ENCODE measurements at places on chromosomes 6 and 20.

GRCh38 chr6:98831057-98831958 lies 3.1 kb upstream of the POU3F2 start:
- DNase-seq: no peak

DNA sequence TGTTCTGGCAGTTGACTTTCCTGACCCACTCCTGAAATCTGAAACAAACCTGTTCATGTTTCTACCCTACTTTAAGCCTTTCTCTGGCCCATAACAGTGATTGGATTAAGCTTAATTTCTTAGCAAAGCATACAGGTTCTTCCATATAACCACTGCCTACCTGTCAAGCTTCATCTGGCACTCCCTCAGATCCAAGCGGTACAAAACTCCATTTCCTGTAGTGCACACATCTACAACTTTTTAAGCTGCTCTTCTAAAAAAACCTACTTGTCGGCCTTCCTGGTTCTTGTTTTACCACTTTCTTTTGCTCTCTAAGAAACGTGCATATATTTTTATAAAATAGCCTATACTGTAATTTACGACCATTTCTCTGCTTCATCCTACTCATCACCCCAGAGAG lies 916 bp upstream of the PPP1R11 start:
- no peak for DNase-seq

GRCh38 chr6:116307001-116307400 lies 27.3 kb upstream of the TSPYL1 start:
- DNase-seq: no peak

GRCh38 chr20:57464642-57465211 lies 60.2 kb downstream of the CTCFL start:
- no peak for DNase-seq

DNA sequence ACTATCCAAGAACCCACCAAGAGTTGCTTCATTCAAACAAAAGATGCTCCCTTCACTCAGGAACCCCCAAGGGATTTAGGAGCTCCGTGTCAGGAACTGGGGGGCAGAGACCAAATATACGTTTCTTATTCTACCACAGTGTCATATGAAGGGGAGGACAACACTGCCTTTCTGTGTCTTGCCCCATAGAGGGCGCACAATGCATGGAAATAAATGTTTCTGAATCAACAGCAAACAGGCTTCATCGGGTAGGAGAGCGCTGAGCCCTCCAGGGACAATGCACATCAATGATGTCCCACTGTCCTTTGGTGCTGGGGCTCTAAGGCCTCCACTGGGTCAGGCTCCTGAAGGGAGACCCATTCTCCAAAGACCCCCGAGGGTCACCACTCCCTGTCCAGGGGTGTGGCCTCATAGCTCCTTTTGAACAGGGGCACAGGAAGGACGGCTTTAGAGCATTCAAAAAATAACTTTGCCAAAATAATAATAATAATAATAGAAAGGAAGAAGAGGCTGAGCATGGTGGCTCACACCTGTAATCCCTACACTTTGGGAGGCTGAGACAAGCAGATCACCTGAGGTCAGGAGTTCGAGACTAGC lies 31.1 kb downstream of the PLG start:
- peak; percentile 32 for DNase-seq

- no peak for DNase-seq
These were observed 3.9 kb upstream of the SULF2 start for GRCh38 chr20:47789081-47789763.

- DNase-seq: no peak
These were observed 63.3 kb downstream of the CAP2 start for GRCh38 chr6:17456711-17457110.

- no peak for DNase-seq
These were observed 77.0 kb downstream of the MRPL14 start for GRCh38 chr6:44049989-44050871.

DNA sequence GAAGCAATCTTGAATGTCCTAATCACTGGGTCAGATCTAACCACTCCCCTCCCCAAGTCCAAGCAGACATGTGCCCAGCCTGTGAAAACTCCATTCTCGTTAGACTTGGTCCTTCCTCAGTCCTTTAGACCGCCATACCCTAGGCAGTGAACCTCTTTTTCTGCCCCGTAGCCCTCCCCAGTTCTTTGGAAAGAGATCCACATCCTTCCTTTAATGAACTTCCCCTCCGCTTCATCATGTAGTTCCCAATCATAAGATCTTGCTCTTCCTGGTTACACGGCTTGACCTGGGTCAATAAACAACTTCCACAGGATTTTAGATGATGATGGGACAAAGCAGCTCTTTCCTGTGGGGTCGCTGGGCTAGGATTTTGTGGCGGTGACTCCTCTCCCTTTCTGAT lies 9.6 kb downstream of the AHCY start:
- DNase-seq: no peak

GRCh38 chr6:1576166-1576565 lies 33.5 kb upstream of the FOXC1 start:
- no peak for DNase-seq

GRCh38 chr20:34072076-34072475 lies 40.0 kb downstream of the EIF2S2 start:
- DNase-seq: no peak

DNA sequence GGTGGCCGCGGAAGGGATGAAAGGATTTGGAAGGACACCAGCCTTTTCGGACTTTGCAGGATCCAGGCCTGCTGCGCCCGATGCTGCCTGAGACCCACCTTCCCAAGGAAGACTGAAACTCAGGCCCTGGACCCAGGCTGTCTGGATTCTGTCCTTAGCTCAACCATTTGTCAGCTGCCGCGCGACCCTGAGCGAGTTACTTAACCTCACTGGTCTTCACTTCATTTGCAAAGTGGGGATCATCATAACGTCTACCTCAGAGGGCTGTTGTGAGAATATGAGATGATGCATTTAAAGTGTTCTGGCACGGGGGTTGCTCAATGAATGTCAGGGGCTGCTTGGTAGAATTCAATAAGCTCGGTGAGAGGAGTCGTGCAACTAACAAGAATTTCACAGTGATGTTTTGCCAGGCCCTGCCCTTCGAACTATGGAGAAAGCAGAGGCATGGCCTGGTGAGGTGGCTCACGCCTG lies 104.2 kb upstream of the PRDM1 start:
- no peak for DNase-seq

- DNase-seq: no peak
These were observed 8.4 kb downstream of the CYP21A2 start for GRCh38 chr6:32046450-32047083.

- DNase-seq: no peak
These were observed 35.8 kb downstream of the RREB1 start for GRCh38 chr6:7143476-7143974.

DNA sequence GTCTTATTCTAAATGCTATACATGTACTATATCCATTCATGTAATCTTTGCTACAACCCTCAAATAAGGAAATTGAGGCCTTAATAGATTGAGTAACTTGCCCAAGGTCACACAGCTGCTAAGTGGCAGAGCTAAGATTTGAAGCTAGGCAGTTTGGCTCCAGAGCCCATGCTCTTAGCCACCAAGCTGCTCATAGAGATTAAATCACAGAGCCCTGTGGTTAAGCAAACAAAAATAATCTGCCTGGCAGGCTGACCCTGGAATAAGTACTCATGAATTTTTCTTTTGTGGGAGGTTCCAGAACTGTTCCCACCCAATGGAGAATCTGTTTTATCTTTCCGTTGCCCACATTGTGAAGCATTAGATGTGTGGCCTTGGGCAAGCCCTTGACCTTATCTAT lies 7.4 kb downstream of the AAR2 start:
- DNase-seq: no peak

- DNase-seq: no peak
These were observed 21.5 kb downstream of the COL9A3 start for GRCh38 chr20:62838128-62838891.

GRCh38 chr6:100979267-100979666 lies 98.1 kb upstream of the ASCC3 start:
- no peak for DNase-seq

- DNase-seq: no peak
These were observed 16.4 kb upstream of the ENPP4 start for GRCh38 chr6:46113370-46113769.

DNA sequence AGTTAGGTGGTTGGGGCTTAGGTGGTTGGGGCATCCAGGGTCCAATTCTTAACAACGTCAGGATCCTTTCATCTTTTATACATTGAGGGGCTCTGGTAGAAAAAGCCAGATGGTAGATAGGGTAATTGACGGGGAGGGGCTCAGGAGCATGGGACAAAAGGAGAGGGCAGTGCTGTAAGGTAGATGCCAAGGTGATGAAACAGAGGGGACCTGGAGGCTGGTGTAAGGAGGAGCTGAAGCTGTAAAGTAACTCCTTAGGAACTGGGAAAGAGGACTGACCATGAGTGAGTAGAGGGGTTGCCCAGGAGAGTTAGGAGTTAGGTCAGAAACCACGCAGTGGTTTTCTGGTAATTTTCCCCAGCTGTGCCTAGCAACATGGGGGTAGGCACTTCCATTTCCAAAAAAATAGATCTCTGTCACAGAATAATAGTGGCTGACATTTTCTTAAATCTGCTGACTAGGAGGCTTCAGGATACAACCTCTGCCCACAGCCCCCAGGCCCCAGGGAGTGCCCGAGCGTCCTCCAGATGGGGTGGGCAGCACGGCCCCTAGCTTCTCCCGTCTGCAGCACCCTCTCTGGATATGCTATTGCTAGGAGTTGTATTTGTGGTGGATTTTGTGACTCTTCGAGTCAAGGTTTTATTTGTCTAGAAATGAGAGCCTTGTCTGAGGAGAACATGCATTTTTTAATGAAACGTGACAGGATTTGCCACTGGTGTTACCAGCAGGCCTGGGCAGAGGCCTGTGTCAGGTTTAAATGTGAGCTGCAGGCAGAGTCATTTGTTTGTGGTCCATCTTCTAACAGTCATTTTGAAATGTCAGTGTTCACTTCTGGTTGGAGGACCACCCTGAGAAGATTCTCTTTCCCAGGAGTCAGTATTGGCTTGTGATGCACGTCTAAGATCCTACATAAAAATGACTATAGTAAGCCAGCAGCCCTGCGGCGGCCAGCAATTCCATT lies 44.6 kb downstream of the TULP4 start:
- no peak for DNase-seq

DNA sequence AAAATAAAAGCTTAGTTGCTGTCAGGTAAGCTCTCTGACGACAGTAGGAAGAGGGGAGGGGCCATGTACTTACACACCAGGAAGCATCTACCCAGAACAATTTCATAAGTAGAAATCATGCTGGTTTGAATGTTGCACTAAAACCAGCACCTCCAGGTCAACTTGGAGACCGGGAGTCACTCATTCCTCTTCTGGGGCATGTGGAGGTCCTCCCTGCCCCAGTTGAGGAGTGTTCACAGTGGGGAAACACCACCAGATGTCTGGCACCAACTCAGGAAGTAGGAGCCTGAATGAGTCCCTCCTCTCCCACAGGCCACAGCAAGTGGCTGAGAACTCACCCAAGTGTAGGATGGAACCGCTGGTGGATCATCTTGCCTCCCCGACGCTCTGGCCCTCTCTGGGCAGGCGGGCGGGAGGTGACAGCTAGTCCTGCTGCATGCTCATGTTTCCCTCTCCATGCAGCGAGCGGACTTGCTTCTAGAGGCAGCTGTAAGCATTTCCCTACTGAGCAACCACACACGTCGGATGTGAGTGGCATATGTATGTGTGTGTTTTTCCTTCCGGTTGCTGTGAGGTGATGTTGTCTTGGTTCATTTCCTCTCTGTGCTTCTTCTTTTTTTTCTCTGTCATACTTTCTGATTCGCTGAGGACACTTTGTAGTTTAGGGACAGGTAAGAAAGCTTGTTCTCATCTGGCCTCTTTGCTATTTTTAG lies 149.5 kb upstream of the NEDD9 start:
- no peak for DNase-seq

GRCh38 chr20:34689486-34689885 lies 12.6 kb upstream of the PIGU start:
- no peak for DNase-seq

GRCh38 chr6:52544602-52545405 lies 32.1 kb downstream of the TRAM2 start:
- DNase-seq: no peak

GRCh38 chr6:47787620-47788497 lies 6.0 kb downstream of the OPN5 start:
- peak; percentile 23 for DNase-seq

DNA sequence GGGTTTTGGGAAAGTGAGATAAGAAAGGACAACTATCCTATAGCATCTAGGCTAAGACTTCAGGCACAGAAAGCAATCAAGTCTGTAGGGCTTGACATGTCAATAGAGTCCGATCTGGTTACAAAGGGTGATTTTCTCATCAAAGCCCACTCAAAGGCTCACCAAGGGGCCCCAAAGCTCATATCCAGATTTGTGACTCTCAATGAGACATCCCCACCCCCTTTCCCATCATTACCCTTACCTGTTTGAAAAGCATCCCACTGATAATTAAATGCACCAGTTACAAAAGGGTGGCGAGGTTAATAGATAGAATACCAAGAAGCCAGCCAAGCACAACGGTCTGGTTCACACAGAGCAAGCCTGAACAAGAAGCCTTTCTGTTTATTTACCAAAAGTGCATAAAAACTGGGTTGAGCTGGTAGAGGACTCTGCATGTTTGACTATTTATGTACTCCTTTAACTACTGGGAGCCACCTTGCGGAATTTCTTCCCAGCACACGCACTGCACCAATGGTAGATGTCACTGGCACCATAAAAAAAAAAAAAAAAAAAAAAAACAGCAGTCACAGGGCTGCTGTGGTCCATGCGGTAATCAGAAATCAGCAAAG lies 6.1 kb downstream of the JAG1 start:
- no peak for DNase-seq

- DNase-seq: peak; percentile 13
These were observed at the start of gene IL20RA for GRCh38 chr6:137044366-137045221. TSS of gene IL20RA (minus strand) at chr6:137044965. CDS start at chr6:137044728, 237 bp downstream.

- no peak for DNase-seq
These were observed 53.0 kb upstream of the FUCA2 start for GRCh38 chr6:143564484-143565017.

- no peak for DNase-seq
These were observed 48.2 kb upstream of the RPL7L1 start for GRCh38 chr6:42831237-42831636.

GRCh38 chr20:21396599-21397340 lies 556 bp downstream of the NKX2-4 start:
- no peak for DNase-seq

GRCh38 chr6:4322846-4323309 lies 187.5 kb upstream of the ECI2 start:
- no peak for DNase-seq

GRCh38 chr6:34610819-34611477 lies 54.8 kb upstream of the SPDEF start:
- DNase-seq: no peak

- DNase-seq: no peak
These were observed 2.7 kb upstream of the PLCB1 start for GRCh38 chr20:8129211-8129976.

- no peak for DNase-seq
These were observed 500.0 kb downstream of the TFAP2B start for GRCh38 chr6:51318674-51319073.

GRCh38 chr6:99434702-99435530 lies 9.8 kb upstream of the PNISR start:
- DNase-seq: no peak

DNA sequence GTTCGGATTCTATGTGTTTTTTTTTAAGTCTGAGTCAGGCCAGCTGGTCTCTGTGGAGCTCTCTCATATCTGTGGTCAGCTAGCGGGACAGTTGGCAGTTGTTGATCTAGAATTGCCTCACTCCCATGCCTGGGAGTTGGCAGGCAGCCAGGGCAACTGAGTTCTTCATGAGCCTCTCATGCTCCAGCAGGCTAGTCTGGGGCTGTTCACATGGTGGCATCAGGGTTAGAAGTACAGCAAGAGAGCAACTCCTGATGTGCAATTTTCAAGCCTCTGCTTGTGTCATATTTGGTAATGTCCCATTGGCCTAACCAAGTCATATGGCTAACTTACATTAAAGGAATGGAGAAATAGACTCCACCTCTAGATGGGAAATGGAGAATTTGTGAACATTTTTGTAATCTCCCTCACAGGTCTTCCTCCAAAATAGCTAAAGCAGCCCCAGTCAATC lies 6.7 kb upstream of the IFT52 start:
- DNase-seq: no peak
